ENCODE measurements at places on chromosomes 4 and X.

- DNase-seq, result no peak
These were observed 39.0 kb upstream of the ZNF518B start for GRCh38 chr4:10496200-10496599.

- DNase-seq, result no peak
These were observed 101.1 kb downstream of the TSPAN5 start for GRCh38 chr4:98557194-98557892.

- DNase-seq, result no peak
These were observed 258.9 kb upstream of the SFRP2 start for GRCh38 chr4:154047733-154048132.

- DNase-seq, result no peak
These were observed 50.7 kb upstream of the PRSS48 start for GRCh38 chr4:151226004-151226932.

DNA sequence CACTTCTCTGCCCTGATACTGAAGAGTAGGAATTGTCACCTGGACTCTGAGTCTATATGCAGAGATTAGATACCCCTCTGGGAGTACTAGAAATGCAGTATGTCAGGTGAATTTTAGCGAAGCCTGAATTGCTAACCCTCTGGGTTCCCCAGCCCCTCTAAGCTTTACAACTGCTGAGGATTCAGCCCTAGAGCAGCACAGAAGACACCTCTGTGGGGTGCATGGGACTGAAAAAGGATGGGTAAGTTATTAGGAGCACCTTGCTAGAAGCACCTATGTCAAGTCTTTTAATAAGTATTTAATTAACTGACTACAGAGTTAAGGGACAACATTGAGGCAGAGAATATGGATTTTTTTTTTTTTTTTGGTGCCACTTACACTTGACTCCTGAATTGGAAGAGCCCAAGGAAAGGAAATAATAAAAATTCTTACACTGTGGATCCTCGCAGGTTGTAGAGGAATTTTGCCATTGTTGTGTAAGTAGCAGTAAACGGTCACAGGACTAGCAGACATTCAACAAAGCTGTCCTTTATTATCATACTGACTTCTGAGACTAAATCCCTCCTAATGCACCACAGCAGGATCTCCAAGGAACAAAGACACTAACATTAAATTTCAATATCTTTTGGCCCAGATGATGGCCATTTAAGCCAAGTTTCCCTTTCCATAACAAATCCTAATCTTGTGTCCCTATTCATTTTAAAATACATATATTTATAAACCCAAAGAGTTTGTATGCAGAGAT is 253.2 kb downstream of the ANKRD50 start:
- no peak for DNase-seq

GRCh38 chrX:37958525-37959211 is 47.7 kb upstream of the SYTL5 start:
- DNase-seq, result no peak

DNA sequence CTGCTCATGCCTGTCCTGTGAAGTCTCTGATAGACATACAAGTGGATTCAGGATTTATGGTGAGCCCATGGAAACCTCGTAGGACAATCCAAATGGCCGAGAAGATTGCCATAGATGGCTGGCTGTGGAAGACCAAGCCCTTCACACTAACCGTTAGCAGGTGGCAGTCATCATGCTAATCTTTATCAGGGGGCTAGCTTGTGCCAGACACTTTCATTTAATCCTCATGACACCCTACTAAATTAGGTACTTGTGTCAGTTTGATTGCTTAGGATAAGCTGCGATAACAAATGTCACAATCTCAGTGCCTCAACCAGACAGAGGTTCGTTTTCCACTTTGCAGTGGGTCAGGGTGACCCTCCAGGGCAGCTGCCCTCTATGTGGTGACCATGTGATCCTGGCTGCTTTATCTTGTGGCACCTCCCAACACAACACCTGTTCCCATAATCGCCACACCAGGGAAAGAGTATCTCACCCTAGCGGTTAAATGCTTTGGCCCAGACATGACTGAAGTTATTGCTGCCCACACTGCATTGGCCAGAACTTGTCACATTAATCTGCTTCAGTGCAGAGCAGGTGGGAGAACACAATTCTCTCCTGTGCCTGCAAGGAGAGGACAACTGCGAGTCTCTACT is 60.8 kb downstream of the REPS2 start:
- no peak for DNase-seq

DNA sequence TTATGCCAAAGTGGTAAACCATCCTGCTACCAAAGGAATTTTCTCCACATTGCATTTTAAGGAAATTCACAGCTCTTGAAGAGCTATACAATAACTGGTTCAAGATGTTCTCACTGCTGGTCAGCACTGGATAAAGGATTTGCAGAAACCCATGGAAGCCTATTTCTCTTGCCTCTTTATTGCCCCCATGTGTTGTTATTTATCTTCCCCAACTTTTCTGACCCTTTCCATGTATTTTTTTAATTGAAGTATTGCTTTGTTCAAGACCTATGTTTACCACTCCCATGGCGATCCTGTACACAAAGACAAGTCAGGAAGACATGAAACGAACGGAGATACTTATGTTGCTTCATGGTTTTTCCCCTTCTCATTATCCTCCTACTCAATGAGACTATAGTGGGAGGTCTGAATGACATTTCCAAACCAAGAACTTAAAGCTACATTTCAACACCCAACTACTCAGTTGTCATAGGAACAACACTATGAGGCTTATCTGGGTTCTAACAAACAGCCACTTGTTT is 566.4 kb upstream of the DIPK2B start:
- no peak for DNase-seq

- no peak for DNase-seq
These were observed 812.2 kb upstream of the TENM3 start for GRCh38 chr4:181431006-181431405.

DNA sequence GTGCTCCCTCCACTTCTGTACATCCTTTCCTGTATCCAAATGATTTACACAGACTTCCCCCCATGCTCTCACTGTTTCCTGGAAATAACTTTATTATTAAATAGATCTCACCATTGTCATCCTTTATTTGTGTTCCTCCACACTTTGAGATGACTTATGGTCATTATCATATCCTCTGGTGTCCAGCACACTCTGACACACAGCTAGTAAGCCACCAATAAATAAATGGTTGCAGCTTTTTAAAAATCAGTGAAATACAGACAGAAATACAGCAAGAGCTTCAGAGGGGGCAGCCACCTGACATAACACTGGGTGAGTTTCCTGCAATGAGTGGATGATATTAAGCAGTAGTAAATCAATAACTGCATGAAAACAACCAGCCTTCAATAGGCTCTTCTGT is 2036.4 kb upstream of the AGA start:
- DNase-seq, result no peak

GRCh38 chr4:1862055-1862911 is 6.3 kb upstream of the LETM1 start:
- DNase-seq, result peak; percentile 37

DNA sequence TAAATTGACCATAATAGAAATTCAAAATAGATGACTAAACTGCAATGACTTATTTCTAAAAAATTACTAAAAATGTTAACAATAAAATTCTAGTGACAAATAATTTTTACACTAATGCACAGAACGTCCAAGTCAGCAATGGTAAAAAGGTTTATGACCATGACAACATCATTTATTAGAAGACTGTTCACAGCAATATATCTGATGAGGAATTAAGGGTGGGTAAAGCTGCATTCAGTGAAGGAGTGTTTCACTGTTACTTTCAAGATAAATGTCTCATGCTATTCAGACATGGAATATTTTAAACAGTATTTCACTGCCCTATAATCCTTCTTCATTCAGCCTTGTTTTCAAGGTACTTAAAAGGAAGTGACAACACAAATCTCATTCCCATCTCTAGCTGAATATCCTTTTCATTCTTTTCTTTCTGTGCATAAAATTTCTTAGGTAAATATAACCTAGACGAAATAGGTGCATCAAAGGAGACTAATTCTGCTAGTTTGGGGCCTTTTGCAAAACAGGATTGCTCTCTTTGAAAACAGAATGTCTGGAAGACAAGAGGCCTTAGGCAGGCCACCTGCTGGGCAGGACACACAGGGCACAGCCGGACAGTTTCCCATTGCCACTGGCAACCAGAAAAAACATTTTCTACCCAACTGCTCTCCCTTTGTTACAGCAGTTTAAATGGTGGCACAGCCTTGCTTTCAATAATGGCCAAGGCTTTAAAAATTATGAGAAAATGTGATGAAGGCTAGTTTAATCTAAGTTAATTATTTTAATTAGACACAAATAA is 600.3 kb downstream of the SPRY1 start:
- DNase-seq, result no peak

DNA sequence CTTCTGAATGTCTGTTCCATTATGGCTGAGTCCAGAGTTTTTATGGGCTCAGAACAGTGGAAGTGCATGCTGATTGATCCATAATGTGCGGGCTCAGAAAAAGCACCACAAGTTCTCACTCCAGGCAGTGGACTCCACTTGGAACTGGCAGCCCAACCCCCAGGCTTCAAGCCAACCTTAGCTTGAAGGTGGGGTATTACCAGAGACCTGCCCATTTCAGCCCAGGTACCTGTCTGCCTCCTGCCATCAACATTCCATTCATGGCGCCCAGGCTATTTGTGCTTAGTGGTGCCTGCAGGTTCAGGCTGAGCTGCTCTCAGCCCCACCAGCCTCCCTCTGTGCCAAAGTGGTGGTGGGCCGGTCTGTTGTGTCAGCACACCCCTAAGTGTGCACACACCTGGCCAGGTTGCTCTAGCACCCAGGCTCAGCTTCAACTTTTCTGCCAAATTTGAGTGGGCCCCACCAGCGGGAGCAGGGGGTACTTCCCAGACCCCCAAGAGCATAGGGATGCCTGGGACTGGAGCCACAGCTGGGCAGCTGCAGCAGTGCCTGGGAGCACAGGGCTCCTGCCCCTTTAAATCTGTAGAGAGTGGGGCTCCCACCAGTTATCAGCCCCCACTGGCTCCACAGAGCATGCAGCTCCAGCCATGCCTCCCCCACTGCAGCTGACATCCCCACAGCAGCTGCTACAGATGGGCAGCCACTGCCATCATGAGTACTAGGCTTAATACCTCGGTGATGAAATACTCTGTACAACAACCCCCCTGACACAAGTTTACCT is 1025.3 kb downstream of the PCDH19 start:
- no peak for DNase-seq

DNA sequence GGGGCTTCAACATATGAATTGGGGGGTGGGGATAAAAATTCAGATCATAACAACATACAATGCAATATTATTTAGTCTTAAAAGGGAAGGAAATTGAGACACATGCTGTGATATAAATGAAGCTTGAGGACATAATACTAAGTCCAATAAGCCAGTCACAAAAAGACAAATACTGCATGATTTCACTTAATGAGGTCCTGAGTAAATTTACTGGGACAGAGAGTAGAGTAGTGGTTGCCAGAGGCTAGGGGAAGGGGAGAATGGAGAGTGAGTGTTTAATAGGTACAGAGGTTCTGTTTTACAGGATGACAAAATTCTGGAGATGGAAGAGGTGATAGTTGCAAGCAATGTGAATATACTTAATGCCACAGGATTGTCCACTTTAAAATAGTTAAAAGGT is 89.2 kb upstream of the RAPGEF2 start:
- no peak for DNase-seq

GRCh38 chr4:148778980-148779675 is 336.9 kb upstream of the NR3C2 start:
- no peak for DNase-seq

DNA sequence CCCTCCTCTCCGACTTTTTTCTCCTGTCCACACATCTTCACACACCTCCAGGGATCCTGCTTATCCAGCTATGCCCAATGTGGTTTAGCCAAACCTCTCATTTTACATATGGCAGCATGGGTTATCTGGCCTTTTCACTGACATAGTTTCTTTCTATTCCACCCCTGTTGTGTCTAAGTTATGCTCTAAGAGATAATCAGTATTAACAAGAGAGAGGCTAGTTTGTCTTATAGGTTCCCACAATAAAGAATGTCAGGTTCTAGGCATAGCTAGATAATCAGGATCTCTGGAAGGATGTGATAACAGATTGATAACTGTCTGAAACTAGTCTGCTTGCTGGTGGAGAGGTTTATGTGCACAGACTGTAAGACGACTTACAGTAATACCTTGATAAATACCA is 7.7 kb upstream of the GALNT7 start:
- no peak for DNase-seq

DNA sequence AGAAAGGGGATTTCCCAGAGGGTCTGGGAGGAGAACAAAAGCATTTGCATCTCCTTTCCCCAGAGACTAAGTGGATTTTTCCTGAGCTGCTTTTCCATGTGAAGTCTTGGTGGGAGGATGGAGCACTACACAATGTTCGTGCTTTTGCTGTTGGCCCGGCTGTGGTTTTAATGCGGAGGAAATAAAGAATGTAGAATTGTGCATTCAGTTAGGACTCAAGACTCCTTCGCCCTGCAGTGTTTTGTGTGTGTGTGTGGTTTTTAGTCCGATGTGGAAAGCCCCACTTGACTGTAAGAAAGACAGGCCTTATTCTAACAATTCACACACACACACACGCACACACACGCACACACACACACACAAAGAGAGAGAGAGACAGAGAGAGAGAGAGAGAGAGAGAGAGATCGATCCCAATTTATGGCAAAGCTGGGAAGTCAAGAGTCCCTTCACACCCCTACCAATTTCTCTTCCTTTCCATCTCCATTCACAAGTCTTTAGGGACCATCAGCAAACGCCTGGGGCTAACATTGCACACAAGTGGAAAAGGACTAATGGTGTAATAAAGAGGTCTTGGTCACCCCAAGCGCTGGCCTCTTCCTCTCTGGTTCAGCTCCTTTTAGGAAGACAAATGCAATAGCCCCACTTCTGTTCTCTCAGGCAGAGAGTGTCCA is 44.2 kb downstream of the CLDN34 start:
- DNase-seq, result no peak

DNA sequence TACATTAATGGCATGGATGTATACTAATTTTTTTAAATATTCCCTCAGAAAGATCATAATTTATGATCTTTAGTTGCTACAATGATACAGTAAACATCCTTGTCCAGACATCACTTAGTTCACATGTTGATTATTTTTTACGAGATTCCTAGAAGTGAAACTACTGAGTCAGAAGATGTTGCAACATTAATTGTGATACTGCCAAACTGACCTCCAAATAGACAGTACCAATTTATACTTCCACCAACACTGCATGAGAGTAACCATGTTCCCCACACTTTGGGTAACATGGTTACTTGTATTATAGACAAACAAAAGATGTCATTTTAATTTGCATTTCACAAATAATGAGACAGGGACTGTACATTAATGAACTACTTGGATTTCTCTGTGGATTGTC is 19.6 kb downstream of the RCHY1 start:
- DNase-seq, result no peak

- no peak for DNase-seq
These were observed 41.1 kb downstream of the ZFX start for GRCh38 chrX:24190500-24191156.

GRCh38 chr4:8709729-8710360 is 117.3 kb downstream of the CPZ start:
- no peak for DNase-seq

DNA sequence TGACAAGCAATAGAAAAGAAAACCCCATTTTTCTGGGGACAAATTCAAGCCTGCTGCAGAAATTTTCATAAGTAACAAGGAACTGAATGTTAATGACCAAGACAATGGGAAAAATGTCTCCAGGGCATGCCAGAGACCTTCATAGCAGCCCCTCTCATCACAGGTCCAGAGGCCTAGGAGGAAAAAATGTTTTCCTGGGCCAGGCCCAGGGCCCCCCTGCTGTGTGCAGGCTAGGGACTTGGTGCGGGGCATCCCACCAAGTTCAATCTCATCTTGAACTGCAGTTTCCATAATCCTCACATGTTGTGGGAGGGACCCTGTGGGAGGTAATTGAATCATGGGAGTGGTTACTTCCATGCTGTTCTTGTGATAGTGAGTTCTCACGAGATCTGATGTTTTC is 211.5 kb upstream of the GRIA3 start:
- DNase-seq, result no peak
